ENCODE measurements at places on chromosomes 5 and 9. TPM values are rescaled to one million over a fixed set of nuclear protein-coding genes. Genes with fewer than 3 reads are reported as not detected.

GRCh38 chr5:122385808-122386207, 73.8 kb downstream of the SNCAIP start:
- H3K4me1 ChIP-seq, result no peaks in the 10 kb centered on the region
- H3K4me3 ChIP-seq, result no peak overlapping the region

DNA sequence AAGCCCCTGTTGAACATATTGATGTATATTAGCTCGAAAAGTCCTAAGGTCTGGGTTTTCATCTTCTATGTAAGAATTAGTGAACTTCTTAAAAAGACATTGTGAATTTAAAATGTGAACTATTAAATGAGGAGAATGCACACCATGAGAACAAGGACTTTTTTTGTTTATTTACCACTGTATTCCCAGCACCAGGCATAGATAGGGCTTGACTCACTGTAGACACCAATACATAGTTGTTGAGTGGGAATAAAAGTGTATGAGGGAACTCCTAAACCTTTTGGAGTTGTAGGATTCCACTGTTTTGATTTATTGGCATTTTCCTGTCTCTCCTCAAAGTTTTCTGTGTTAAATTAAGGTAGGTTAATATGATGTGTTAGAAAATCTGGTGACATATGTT, 40.3 kb downstream of the NNT start:
- no peak for DNase-seq
- H3K27ac ChIP-seq, result no peak overlapping the region
- H3K4me3 ChIP-seq, result no peak overlapping the region
- no peaks in the 10 kb centered on the region for H3K27me3 ChIP-seq

The NMUR2 gene
- not detected for total RNA-seq

DNA sequence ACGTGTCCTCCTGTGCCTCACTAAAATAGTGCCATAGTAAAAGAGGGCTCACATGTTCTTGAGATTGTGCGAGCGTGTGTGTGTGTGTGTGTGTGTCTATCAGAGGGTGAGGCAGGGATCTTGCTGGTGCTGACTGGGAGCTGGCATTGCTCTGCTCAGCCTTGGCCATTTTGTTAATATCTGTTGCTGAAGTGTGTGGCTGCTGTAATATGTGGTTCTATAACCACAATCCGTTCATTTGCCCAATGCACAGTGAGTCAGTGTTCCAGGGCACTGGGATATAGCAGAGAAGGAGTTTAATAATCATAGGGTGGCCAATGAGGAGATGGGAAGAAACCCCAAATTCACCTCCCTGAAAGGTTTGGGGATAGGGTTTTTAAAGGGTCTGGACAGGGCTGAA, 61.3 kb downstream of the RASGRF2 start:
- no peak overlapping the region for H3K27ac ChIP-seq
- H3K4me1 ChIP-seq, result no peaks in the 10 kb centered on the region
- no peak overlapping the region for H3K4me3 ChIP-seq
- DNase-seq, result no peak

GRCh38 chr9:26694381-26695297, 198.0 kb downstream of the CAAP1 start:
- no peak overlapping the region for H3K4me3 ChIP-seq
- no peaks in the 10 kb centered on the region for H3K36me3 ChIP-seq
- no peak for DNase-seq
- no peaks in the 10 kb centered on the region for H3K4me1 ChIP-seq
- H3K27ac ChIP-seq, result no peak overlapping the region

DNA sequence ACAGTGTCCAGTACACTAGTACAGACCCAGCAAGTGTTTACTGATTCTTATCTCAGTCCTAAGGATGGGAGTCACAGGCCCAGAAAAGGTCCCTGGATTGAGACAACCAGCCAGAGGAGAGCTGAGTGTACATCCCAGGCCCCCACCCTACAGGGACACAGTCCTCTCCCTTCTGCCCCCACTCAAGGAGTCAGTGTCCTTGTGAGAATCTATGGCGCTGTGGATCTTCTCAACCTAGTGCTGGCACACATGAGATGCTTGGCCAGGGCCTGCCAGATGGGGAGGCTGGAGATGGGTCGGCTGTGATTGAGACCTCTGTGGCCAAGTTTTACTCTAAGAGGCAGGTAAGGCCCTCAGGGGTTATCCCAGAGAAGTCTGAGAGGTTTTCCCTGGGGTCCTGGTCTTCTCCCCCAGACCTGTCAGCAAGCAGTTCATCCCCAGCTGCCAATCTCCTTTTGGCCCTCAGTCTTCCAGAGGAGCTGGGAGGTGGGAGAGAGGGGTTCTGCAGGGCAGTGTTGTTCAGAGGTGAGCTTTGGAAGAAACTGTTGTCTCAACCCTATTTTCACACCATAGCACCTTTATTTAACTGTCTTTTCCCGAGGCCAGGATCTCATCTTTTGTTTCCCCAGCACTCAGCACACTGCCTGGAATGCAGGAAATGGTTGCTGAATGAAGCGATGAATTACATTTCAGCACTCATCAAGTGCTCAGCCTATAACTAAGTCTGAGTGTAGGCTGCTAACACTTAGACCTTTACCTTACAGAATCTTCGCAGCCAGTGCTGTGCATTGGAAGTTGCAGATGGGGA, 3.2 kb upstream of the NSD1 start:
- DNase-seq, result no peak
- H3K4me3 ChIP-seq, result no peak overlapping the region
- no peaks in the 10 kb centered on the region for H3K27me3 ChIP-seq
- H3K36me3 ChIP-seq, result peaks cover 5% of the 10 kb centered on the region
- peaks cover 20% of the 10 kb centered on the region for H3K4me1 ChIP-seq

The PRLR gene
- 3.2 TPM for total RNA-seq

- H3K4me1 ChIP-seq, result peaks cover 13% of the 10 kb centered on the region
- no peak overlapping the region for H3K27ac ChIP-seq
- no peaks in the 10 kb centered on the region for H3K36me3 ChIP-seq
- H3K27me3 ChIP-seq, result no peaks in the 10 kb centered on the region
Observed at GRCh38 chr9:6944093-6944551, 186.3 kb downstream of the KDM4C start.

DNA sequence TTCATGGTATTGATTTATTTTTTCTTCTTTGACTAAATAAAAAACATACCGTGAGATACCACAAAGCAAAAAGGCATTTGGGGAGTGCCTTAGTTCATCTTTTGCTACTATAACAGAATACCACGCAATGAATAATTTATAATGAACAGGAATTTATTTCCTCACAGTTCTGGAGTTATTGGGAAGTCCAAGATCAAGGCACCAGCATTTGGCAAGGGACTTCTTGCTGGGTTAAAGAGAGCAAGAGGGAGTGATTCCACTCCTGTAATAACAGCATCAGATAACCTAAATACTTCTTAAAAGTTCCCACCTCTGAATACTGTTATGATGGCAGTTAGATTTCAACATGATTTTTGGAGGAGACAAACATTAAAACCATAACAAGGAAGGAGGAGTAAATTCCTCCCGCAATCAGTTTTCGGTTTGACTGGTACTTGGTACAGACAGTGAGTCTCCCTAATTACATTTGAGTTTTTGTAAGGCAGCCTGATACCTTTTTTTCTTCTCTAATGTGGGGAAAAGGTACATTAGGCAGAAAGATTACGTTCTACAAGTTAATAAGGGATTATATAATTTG, 8.8 kb upstream of the OMD start:
- H3K36me3 ChIP-seq, result no peaks in the 10 kb centered on the region
- no peak overlapping the region for H3K27ac ChIP-seq
- H3K4me1 ChIP-seq, result no peaks in the 10 kb centered on the region
- no peak overlapping the region for H3K4me3 ChIP-seq

- H3K4me1 ChIP-seq, result peaks cover 62% of the 10 kb centered on the region
- no peaks in the 10 kb centered on the region for H3K27me3 ChIP-seq
- no peaks in the 10 kb centered on the region for H3K36me3 ChIP-seq
- H3K27ac ChIP-seq, result peak overlapping the region; percentile 92
Observed at GRCh38 chr9:111898331-111899096, 1.9 kb downstream of the UGCG start.

GRCh38 chr9:113317777-113318176, 14.6 kb upstream of the RNF183 start:
- no peak overlapping the region for H3K4me3 ChIP-seq
- no peak for DNase-seq
- peaks cover 35% of the 10 kb centered on the region for H3K36me3 ChIP-seq
- H3K27me3 ChIP-seq, result no peaks in the 10 kb centered on the region

- no peak for DNase-seq
- H3K36me3 ChIP-seq, result no peaks in the 10 kb centered on the region
- no peaks in the 10 kb centered on the region for H3K4me1 ChIP-seq
- no peaks in the 10 kb centered on the region for H3K27me3 ChIP-seq
- H3K27ac ChIP-seq, result no peak overlapping the region
Observed at GRCh38 chr5:21826884-21827283, 1026.3 kb downstream of the CDH12 start.

GRCh38 chr9:13943176-13943575, 370.8 kb downstream of the NFIB start:
- peaks cover 4% of the 10 kb centered on the region for H3K4me1 ChIP-seq
- no peak for DNase-seq
- H3K36me3 ChIP-seq, result no peaks in the 10 kb centered on the region
- H3K27me3 ChIP-seq, result no peaks in the 10 kb centered on the region
- H3K27ac ChIP-seq, result no peak overlapping the region

The TOR2A gene
- 16.5 TPM for total RNA-seq

GRCh38 chr5:73155271-73156222, 17.4 kb upstream of the TMEM174 start:
- DNase-seq, result no peak
- H3K27me3 ChIP-seq, result peaks cover 12% of the 10 kb centered on the region
- no peaks in the 10 kb centered on the region for H3K36me3 ChIP-seq

DNA sequence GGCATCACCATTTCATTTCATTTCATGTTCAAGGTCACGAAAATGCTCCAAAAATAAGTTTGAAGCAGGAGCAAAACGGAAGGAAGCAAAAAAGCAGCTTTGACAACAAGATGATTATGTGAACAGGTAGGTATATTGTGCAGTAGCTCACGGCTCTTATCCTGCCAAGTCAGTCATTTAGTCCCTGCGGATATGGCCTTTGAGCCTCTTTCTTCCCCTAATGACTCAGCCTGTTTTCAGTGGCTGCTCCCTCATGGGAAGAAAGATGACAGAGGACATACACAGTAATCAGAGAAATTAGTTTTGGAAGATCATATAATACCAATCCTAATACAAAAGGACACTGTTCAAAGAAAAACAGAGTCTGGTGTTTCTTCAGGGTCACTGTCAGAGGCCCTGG, 155.8 kb upstream of the GRAMD2B start:
- no peak overlapping the region for H3K4me3 ChIP-seq
- H3K27me3 ChIP-seq, result no peaks in the 10 kb centered on the region
- no peaks in the 10 kb centered on the region for H3K36me3 ChIP-seq
- no peaks in the 10 kb centered on the region for H3K4me1 ChIP-seq

- DNase-seq, result no peak
- peaks cover 12% of the 10 kb centered on the region for H3K4me1 ChIP-seq
- no peak overlapping the region for H3K27ac ChIP-seq
- no peaks in the 10 kb centered on the region for H3K27me3 ChIP-seq
Observed at GRCh38 chr5:83340511-83340918, 131.0 kb upstream of the VCAN start.

GRCh38 chr9:14271093-14271673, 42.8 kb downstream of the NFIB start:
- no peaks in the 10 kb centered on the region for H3K27me3 ChIP-seq
- no peak overlapping the region for H3K27ac ChIP-seq
- H3K36me3 ChIP-seq, result no peaks in the 10 kb centered on the region
- H3K4me3 ChIP-seq, result no peak overlapping the region
- H3K4me1 ChIP-seq, result peaks cover 36% of the 10 kb centered on the region

GRCh38 chr5:128216860-128217531, 133.4 kb downstream of the SLC12A2 start:
- H3K36me3 ChIP-seq, result no peaks in the 10 kb centered on the region
- no peaks in the 10 kb centered on the region for H3K4me1 ChIP-seq
- no peak overlapping the region for H3K4me3 ChIP-seq
- no peak overlapping the region for H3K27ac ChIP-seq
- no peak for DNase-seq

- no peak overlapping the region for H3K27ac ChIP-seq
- H3K27me3 ChIP-seq, result no peaks in the 10 kb centered on the region
- no peak overlapping the region for H3K4me3 ChIP-seq
- no peak for DNase-seq
Observed at GRCh38 chr5:142777099-142777498, 6.9 kb downstream of the ARHGAP26 start.

GRCh38 chr9:82673919-82674318, 389.0 kb downstream of the RASEF start:
- H3K4me3 ChIP-seq, result no peak overlapping the region
- H3K4me1 ChIP-seq, result no peaks in the 10 kb centered on the region
- no peak for DNase-seq
- H3K27me3 ChIP-seq, result no peaks in the 10 kb centered on the region
- H3K27ac ChIP-seq, result no peak overlapping the region
- H3K36me3 ChIP-seq, result no peaks in the 10 kb centered on the region

- peaks cover 56% of the 10 kb centered on the region for H3K4me1 ChIP-seq
- no peak overlapping the region for H3K4me3 ChIP-seq
- no peaks in the 10 kb centered on the region for H3K36me3 ChIP-seq
- no peak for DNase-seq
Observed at GRCh38 chr5:102759700-102760099, 4.6 kb downstream of the PAM start.

The CDO1 gene
- total RNA-seq, result 12.8 TPM

DNA sequence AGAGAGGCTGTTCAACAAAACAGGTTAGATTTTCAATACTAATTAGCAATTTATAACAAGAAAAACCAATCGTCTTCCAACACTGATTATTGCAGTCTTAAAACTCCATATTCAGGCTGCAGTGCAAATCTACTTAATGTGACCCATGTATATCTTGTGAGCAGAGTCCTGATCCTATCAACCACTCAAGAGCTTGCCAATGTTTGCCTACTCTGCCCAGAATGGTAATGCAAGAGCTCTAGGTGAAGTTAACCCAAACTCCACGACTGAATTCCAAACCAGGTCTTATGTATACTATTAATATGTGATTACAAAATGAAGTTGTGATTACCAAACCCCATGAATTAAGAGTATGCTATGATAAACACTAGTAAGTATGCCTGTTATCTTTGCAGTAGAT, 17.1 kb downstream of the EFNA5 start:
- H3K36me3 ChIP-seq, result no peaks in the 10 kb centered on the region
- no peak for DNase-seq
- no peaks in the 10 kb centered on the region for H3K27me3 ChIP-seq
- H3K4me1 ChIP-seq, result peaks cover 8% of the 10 kb centered on the region
- H3K27ac ChIP-seq, result no peak overlapping the region

DNA sequence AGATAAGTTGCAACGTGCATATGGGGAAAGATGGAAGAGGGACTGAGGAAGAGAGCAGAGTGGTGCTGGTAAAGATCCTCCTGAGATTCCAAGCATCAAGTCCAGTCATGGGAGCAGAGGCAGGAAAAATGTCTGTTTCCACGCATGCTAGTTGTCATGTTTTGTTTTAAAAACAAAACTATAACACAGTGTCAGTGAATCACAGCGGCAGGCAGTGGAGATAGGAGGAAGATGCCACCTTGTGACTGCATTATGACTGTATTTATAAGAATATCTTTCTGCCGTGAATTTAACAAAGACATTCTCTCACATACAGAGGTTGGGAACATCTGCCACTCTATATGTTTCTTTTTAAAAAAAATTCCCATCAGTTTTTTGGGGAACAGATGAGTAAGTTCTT, 3.7 kb upstream of the SVEP1 start:
- peaks cover 30% of the 10 kb centered on the region for H3K27me3 ChIP-seq
- no peak overlapping the region for H3K27ac ChIP-seq

The STKLD1 gene
- 1.6 TPM for total RNA-seq

The FOXD4L5 gene
- total RNA-seq, result 0.38 TPM

All from lower lobe of right lung (tissue), 2 donors.